ENCODE measurements at places on chromosomes 16 and 17.

GRCh38 chr17:65433592-65433991 lies 127.9 kb downstream of the AXIN2 start:
- DNase-seq = no peak

DNA sequence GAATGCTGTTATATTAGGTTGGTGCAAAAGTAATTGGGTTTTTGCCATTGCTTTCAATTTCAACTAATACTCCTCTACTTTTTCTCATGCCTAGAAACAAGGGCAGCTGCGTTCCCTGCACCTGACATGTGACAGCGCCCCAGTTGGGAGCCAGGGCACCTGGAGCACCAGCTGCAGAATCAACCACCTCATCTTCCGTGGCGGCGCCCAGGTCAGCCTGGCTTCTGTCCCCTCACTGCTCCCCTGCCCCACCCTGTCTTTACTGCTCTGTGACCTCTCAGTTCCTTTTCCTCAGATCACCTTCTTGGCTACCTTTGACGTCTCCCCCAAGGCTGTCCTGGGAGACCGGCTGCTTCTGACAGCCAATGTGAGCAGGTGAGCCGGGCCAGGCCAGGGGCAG lies 16.4 kb upstream of the ITGAD start:
- DNase-seq = no peak

GRCh38 chr17:57902800-57903759 lies 52.1 kb downstream of the CUEDC1 start:
- peak; percentile 55 for DNase-seq

DNA sequence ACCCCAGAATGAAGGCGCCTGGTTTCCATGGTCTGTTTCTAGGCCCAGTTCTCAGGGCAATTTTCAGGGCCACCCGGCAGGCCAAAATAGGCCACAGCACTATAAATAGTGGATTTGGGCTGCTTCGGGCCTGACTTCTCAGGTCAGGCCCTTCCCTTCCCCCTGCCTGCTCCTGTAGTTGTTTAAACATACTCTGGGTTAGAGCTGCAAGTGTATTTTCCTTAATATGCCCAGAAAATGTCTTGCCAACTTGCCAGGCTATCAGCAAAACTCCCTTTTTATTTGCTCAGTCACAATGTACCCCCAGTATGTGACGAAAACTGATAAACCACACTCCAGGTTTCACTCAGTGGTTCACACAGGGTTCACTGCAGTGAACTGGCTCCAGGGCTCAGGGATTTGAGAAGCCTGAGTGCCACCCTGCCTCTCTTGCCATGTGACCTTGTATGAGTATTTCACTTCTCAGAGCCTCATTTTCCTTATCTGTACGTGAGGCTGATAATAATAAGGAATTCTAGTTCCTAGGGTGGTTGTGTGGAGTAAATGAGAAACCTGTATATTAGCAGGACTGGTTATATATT lies 76.5 kb downstream of the GPRC5B start:
- DNase-seq = peak; percentile 36

- no peak for DNase-seq
Observed at GRCh38 chr17:42989726-42990652, 8.2 kb upstream of the RPL27 start.

DNA sequence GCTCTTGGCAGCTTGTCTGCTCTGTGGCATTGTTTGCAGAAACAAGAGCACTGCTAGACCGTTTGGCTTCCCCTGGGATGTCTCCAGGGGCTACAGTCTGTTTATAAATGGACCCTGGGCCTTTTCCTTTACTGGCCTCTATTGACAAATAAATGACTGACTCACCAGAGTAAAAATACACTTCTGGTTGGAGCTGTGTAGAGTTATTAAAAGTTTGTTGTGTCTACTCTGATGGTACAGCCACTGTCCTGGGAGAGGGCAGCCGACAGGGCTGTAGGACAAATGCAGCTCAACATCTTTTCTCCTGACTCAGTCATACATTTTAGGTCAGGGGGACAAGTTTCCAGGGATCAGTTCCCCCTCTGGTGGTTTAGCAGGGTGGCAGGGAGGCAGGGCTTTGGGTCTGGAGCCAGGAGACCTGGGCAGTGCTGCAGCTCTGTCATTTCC lies 30.0 kb downstream of the FOXL1 start:
- DNase-seq = no peak

DNA sequence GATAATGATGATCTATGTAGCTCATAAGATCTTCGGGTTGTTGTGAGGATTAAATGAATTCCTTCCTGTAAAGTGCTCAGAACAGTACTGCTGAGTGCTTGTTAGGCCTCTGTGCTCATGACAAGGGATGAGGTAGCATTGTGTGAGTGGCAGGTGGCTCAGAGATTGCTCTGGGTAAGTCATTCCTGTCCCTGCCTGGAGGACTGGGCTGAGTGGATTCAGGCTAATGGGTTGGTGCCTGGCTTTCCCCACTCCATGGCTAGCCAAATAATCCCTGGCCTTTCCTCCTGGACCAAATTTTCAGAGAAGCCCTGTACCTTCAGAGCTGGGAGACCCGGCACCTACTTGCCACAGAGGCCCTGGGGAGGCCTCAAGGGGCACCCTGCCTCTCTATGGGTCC lies 1.3 kb upstream of the CCDC92B start:
- no peak for DNase-seq

DNA sequence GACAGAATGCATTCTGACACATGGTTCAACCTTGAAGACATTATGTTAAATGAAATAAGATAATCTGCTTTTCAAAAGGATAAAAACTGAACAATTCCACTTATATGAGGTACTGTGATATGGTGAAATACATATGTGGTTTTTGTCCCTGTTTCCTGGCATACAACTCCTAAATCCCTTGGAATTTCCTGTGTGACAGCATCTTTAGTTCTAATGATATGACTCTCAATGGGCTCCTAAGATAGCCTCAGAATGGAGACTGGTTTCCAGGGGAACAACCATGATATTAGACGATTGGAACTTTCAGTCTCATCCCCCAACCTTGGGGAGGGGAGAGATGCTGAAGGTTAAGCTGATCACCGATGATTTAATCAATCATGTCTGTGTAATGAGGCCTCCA lies 37.7 kb upstream of the PHLPP2 start:
- no peak for DNase-seq

DNA sequence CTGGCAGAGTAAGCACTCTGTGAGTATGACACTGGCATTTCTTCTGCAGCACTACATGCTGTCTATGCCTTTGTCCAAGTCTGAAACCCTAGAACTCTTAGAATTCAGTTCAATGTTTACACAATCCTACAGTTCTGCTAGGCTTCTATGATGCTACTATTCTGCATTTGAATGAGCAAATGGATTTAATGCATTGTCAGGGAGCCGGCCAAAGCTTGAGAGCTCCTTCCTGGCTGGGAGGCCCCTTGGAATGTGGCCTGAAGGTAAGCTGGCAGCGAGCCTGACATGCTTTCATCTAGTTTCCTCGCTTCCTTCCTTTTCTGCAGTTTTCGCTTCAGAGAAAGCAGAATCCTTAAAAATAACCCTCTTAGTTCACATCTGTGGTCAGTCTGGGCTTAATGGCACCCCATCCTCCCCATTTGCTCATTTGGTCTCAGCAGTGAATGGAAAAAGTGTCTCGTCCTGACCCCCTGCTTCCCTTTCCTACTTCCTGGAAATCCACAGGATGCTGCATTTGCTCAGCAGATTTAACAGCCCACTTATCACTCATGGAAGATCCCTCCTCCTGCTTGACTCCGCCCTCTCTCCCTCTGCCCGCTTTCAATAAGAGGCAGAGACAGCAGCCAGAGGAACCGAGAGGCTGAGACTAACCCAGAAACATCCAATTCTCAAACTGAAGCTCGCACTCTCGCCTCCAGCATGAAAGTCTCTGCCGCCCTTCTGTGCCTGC lies at the start of gene CCL2:
Gene CCL2 (plus strand): TSS at position 635 of the 730 bp plus-strand sequence. CDS start 65 bp downstream, at position 700.
- DNase-seq = peak; percentile 59

- no peak for DNase-seq
Observed at GRCh38 chr16:11627822-11628457, 40.3 kb upstream of the SNN start.

DNA sequence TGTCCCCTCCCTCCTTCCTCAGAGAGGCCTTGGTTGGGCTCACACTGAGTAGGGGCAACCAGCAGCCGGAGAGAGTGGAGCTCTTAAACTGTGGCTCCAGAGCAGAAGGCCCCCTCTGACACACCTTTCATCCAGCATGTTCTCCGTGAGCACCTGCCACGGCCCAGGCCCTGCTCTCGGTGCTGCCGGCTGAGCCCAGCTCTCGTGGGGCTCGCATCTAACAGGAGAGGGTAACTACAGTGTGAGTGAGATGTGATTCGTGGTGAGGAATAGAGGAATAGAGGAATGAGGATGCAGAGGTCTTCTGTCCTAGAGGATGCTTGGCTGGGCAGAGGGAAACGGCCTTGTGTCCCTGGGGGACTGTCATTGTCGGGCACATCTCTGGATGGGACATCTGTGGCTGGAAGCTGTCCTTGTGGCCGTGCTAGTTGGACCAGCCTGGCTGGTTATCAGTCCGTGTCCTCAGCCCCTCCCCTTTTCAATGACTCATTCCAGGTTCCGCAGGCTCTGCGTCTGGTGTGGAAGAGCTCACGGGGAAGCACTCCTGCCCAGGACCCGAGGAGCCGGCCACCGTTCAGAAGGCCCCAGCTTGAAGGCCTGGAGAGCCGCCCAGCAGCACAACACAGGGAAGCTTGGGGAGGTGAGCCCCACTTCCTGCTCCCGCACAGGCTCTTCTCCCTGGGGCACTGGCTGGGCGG lies 11.9 kb upstream of the DNASE1 start:
- no peak for DNase-seq

- no peak for DNase-seq
Observed at GRCh38 chr16:80100186-80100585, 440.6 kb upstream of the DYNLRB2 start.

GRCh38 chr17:77923776-77924513 lies 34.6 kb upstream of the TNRC6C start:
- DNase-seq = no peak

GRCh38 chr17:70307430-70308225 lies 138.3 kb downstream of the KCNJ2 start:
- DNase-seq = no peak

DNA sequence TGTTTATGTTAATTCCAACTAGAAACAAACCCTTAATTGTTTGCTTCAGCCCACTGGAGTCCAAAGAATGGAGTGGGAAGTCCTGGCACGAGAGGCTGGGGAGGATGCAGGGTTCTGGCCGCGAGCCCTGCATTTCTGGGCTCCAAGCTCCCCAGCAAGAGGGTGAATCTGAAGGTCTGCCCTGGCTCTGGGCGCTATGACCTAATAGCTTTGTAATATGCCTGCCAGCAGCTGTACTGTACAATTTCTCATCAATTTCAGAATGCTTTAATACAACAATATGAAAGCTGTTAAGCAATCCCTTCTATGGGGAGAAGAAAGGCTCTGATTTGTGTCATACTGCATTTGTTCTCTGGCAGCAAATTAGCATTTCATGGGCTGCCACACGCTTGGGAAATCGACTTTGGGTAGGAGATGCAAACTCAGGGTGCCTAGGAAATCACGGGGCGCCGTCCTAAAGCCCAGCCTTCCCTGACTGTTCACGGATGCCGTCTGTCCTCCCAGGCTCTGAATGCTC lies 43.8 kb downstream of the NDEL1 start:
- no peak for DNase-seq

DNA sequence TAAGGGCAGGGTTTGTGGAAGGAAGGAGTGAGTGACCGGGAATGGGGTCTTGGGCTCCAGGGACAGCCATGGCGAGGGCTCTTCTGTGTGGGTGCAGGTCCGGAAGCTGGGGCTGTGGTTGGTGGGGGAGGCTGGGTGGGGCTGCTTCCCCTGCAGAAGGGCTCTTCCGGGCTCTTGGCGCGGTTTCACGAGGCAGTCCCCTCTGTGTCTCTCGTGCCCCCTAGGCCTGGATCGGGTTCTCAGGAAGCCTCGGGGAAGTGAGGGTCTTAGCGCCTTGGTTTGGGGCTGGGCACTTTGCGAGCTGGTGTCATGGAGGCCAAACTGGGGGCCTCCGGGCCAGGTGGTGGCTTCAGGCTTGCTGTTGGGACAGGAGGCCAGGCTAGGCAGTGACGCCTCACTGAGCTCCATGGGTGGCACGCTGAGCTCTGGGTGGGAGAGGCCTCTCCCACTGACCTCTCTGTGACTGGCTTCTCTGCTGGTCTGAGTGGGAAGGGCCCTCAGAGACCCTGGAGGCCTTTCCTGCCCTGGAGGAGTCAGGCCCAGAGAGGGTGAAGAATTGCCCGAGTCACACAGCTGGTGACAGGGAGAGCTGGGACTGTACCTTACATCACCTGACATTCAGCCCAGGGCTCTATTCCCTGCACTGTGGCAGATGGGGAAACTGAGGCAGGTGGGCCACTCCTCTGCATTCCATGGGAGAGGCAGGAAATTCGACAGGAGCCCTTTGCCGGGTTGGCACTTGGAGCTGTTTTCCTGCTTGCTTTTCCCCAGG lies 8.2 kb downstream of the ADCY7 start:
- no peak for DNase-seq

DNA sequence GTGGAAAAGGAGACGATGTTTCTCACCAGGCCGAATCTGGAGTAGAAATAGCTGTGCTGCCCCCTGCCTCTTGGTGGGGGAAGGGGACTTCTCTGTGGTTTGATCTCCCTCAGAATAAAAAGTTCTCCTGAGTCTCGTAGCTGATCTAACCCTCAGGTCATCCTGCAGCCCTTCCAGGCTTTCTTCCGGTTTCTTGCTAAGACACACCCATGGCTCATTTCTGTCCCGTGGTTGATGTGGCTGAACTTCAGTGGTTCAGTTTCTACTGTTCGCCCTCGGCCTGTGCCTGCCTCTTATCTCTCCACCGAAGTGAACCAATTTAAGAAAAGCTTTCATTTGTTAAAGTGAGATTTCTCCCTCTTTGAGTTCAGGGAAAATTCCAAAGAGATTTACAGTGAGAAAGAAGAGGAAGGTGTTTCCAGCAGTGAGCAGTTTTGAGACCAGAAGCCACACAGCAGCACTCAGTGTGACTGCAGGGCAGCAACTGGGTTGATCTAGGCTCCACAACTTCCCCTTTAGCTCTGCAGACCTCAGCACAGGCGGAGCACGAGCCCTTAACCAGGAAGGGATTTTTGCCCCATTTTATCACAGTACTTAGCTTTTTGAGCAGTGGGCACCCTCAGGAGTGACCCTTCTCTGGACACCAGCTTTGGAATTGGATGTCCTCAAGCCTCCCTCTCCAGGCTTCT lies 34.9 kb upstream of the CACNG5 start:
- DNase-seq = no peak

DNA sequence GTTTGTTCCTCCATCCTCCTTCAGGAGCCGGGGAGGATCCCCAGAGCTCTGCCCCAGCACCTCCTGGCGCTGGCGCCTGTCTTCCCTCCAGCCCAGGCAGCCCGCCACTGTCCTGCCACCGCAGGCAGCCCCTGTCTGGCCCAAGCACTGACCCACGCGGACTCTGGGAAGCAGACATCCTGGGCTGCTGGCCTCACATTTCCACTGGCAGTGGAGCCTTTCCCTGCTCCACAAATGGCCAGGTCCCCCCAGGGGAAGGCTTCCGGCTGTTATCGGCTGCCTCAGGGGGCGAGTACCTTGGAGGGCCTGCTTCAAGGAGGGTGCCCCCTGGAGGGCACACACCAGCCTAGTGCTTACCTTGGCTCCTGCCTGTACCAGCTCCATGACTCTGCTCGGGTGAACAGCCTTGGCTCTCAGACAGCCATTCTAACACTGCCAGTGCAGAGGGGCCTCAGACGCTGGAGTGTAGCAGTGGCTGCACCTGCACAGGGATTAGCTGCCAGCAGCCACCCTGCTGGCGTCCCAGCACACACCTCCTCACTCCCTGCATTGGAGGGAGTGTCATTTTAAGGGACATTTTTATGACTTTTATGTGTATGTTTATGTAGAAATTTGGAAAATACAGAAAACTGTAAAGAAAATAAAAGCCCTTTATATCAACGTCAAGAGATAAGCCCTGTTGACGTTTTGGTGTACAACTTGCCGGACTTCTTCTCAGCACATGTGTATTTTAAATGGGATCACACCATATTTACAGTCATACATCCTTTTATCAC lies 21.0 kb downstream of the ACE start:
- DNase-seq = peak; percentile 33

Data from right kidney (tissue), 9 donors.